ENCODE measurements at places on chromosomes 2 and 18. TPM values are rescaled to one million over a fixed set of nuclear protein-coding genes. Genes with fewer than 3 reads are reported as not detected.

The NMUR1 gene
- not detected for total RNA-seq

The CASP8 gene
- 22.0 TPM for total RNA-seq

The WNT6 gene
- total RNA-seq = not detected

The USP40 gene
- total RNA-seq = 28.3 TPM

The STAT4 gene
- 2.6 TPM for total RNA-seq

The EPG5 gene
- total RNA-seq = 45.1 TPM

The CGREF1 gene
- total RNA-seq = under 0.01 TPM

The NEMP2 gene
- total RNA-seq = 3.9 TPM

The TUBA4B gene
- not detected for total RNA-seq

The TSPYL6 gene
- total RNA-seq = not detected

The VAMP8 gene
- total RNA-seq = 3.5 TPM

The ASAP2 gene
- 39.0 TPM for total RNA-seq

The ARHGEF4 gene
- 0.86 TPM for total RNA-seq

DNA sequence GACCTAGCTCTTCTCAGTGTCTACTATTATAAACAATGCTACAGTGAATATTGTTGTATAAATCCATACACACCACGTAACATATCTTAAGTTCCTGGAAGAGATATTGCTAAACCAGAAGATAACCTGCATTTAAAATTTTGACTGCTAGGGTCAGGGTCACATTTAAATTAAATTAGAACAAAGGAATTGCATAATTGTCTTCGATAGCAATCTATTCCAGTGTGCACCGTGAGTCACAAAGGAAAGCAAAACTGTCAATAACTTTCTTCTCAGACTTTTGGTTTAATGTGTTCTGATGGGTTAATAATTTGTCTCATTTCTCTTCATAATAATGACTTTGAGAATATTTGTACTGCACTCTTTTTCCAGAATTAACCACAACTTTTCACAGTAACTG is 4.2 kb downstream of the GEN1 start:
- DNase-seq = no peak

GRCh38 chr2:222651718-222652418 is 4.0 kb downstream of the FARSB start:
- no peak for DNase-seq

DNA sequence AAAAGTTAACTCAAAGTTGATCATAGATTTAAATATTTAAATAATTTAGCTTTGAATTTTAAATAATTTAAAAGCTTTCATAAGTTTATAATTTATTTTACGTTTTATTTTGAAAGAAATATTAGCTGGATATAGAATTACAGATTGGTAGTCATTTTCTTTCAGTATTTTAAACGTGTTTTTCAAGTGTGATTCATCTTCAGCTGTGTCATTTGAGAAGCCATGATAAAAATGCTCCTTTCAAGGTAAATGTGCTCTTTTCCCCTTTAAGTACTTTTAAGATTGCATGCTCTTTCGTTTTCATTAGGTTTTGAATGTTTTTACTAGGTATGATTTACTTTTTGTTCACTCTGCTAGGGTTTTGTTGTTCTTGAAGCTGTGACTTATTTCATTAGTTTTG is 116.8 kb upstream of the FIGN start:
- DNase-seq = no peak

DNA sequence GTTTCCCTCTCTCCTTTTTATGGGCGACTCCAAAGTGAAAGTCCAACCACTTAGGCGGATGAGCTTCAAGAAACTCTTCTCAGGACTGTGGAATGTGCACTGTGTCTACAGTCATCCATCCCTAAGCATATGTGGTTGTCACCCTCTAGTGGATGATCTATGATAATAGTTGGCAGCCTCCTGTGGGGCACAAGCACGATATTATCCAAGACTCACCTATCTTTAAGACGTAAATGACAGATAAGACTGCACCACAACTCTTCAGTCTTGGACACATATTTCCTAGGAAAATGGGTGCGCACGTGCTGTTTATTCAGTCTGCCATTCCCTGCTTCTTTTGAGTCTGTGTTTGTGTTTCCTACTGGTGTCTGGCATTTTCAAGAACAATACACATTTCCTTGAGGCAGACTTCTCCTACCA is 145.5 kb upstream of the CTAGE1 start:
- DNase-seq = peak; percentile 95

DNA sequence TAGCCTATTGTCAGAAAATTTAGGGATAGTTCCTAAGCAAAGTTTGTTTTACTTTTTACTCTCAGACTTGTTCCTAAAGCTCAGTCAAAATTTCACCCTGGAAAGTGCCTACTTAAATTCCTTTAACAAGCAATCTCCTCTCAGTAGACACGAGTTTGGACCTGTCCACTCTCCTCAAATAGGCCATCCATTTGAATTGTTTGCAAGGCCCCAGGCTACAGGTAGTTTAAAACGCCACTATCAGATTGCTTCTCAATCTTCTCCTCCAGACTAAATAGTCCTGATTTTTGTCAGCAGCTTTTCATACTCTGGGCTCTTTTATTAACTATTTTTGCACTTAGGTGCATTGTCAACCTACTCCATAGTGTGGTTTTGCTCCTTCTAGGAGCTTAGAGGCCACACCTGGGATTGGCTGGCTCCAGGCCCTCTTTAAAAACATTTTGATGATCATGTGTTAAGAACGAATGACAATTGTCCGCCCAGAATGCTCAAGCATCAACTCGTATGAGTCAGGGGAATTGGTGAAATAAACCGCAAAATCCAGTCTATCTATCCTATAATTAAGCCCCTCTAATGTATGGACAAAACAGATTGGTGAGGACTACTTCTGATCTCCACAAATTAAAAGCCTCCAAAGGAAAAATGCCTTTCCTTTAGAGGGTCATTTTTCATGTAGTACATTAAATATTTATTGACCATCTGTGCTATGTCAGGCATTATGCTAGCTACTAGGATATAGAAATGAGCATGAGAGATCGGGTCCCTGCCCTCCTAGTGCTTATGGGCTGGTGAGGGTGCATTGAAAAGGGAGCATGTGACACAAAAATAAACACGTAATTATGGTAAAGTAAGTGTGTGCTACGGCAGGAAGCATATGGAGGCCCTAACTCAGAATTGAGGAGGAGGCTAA is 333.8 kb upstream of the TNP1 start:
- no peak for DNase-seq

DNA sequence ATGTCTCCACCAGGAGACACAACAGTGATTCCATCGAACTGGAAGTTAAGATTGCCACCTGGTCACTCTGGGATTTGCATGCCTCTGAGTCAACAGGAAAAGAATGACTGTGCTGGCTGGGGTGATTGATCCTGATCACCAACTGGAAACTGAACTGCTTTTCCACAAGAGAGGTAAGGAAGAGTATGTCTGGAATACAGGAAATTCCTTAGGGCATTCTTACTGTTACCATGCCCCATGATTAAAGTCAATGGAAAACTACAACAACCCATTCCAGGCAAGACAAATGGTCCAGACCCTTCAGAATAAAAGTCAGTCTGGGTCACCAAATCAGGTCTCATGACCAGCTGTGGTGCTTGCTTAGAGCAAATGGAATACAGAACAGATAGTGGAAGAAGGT is 12.0 kb upstream of the DDX1 start:
- DNase-seq = no peak

DNA sequence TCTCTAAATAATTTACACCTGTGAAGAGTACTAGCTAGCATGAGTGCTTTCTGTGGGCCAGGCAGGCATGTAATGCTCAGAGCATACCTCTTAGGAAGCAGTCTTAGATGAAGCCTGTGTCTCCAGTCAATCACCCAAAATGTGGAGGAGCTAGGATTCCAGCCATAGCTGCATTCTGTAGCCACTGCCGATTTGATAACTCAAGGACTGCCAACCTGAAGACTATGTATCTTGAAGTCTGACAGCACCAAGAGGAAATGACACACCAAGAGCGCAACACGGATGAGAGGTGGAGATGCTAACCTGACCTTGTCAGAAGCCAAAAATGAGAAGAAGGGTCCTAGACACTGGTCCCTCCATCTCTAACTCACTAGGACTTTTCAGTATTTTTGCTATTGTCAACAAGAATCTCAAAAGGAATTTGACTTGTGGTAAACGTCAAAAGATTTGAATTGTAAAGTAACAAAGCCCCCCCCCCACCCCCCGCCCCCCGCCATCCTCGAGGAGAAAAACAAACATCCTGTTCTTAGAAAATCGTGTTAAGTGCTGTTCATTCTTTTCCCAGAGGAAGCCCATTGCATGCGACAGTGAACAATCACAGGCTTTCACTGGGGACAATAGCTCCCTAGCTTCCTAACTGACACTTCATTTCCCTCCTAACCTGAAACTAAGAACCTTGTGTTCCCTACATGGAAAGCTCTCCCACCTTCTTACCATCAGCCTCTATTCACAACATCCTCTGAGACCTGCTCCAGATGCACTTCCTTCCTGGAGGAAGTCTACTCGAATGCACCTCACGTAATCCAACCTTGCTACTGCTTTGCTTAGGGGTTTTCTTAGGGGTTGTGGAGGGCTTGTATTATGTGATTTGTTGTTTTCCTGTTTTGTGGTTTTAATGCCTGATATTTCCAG is 14.7 kb downstream of the CDC42EP3 start:
- DNase-seq = no peak

- DNase-seq = no peak
Observed at GRCh38 chr2:240626531-240627300, 1.4 kb downstream of the GPR35 start.

DNA sequence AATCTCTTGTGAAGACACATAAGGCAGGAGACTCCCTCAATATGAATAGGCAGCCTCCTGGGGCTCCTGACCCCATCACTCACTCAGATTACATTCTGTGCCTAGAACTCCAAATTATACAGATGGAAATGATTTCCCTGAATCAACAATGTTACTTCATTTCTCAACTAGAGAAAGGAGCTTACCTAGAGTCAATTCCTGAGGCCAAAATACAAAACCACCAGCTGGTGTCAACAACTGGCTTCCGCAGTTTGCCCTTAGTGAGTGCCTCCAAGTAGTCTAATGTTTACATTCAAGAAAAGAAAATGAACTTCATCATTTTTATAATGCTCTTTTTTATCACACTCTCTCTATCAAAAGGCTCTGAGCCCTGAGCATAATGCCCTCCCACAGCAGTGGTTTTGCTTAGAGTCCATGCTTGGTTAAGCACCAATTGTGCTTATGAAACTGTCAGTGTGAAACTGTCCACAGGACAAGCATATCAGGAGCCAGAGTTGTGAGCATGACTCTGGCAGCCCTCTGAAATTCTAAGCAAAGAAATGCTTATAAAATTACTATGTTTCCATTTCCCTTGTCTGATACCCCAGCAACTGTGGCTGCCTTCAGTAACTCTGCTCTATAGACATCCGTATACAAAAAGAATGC is 305.7 kb upstream of the PKDCC start:
- DNase-seq = peak; percentile 25

GRCh38 chr2:236633219-236633570 is 63.6 kb downstream of the ACKR3 start:
- no peak for DNase-seq

- DNase-seq = peak; percentile 59
Observed at GRCh38 chr2:189015359-189015758, 41.2 kb downstream of the COL3A1 start.

DNA sequence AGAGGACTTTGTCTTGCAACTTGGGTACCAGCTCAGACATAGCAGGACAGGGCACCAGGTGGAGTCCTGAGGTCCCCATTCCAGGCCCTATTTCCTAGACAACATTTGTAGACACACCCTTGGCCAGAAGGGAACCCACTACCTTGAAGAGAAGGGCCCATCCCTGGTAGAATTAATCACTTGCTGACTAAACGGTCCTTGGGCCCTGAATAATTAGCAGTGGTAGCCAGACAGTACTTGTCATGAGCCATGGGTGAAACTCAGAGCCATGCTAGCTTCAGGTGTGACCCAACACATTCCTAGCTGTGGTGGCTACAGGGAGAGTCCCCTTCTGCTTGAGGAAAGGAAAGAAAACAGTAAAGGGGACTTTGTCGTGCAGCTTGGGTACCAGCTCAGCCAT is 28.5 kb upstream of the ACTR2 start:
- DNase-seq = no peak

GRCh38 chr2:48532174-48532573 is 2.2 kb downstream of the STON1 start:
- no peak for DNase-seq

GRCh38 chr2:11286323-11286722 is 58.1 kb downstream of the ROCK2 start:
- no peak for DNase-seq

GRCh38 chr2:166888180-166888579 is at the start of gene XIRP2:
XIRP2 (plus strand) TSS chr2:166888480; CDS start chr2:166903483, 15,003 bp downstream.
- DNase-seq = no peak

- DNase-seq = peak; percentile 47
Observed at GRCh38 chr2:109663721-109664120, 49.6 kb downstream of the SOWAHC start.

GRCh38 chr18:68797871-68798270 is at the start of gene CCDC102B:
CCDC102B (plus strand) TSS chr18:68798080; CDS start chr18:68836764, 38,684 bp downstream.
- DNase-seq = peak; percentile 99

- no peak for DNase-seq
Observed at GRCh38 chr2:46394649-46395510, 84.5 kb upstream of the TMEM247 start.

DNA sequence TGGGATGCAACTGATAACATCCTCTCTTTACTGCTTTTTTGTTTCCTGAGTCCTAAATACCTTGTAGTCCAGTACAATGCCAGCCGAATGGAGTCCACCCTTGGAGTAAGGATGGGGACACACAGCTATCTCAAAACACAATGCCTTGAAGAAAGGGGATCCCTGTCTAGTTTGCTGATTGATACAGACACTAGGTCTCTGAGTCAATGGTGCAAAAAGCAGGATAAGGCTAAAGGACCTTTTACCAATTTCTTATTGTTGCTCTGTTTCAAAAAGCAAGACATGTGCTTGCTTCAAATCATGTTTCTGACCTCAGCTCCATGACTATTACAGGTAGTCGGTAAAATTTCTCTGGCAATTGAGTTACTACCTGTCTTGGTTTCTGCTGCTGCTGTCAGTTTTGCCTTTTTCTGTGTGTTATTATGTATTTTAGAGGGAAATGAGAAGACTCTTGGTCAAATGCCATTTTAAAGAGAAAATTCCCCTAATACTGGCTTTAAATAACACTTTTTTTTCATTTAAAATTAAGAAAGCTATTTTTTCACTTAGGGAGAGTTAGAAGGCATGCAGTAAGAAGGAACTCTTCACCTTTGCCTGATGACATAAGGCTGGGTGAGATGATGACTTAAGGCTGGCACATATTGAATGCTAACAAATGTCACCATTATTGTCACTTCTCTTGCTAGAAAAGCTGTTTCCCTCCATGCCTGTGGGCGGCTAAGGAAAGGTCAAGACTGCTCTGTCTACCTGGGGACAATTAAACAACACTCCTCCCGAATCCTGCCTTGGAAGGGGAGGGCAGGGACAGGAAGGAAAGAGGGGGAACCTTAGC is 4.9 kb upstream of the FIGLA start:
- no peak for DNase-seq
